ENCODE measurements at places on chromosomes 6 and 20.

DNA sequence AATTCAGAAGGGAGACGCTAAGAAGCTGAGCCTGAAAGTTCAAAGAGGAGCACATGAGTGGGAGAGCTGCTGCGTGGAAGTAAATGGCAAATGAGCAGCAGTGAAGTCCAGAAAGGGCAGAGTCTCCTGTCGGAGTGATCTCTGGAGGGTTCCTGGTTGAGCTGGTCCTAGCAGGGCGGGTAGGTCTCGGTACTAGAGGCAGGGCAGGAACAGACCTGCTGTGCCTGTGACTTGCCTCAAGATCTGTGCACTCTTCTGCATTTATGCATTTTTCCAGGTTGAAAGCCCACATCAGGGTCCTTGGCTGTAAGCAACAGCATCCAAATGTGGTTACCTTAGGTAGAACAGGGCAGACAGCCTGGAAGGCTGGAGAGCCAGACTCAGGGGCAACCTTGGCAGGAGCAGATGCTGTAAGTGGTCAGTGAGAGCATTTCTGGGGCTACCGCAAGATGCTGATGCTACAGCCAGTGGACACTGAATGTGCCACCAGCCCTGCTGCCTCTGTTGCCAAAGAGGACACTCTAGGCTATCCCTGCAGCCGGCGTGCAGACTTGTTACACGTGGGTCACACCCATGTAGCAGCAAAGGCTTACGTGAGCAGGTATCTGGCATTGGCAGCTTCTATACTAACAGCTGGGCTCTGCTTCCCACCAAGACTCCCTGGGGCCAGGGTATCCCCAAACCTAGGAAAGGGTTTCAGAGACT, 8.4 kb downstream of the DUSP22 start:
- DNase-seq, result no peak

- no peak for DNase-seq
Measured at GRCh38 chr6:110528101-110528929, 51.9 kb upstream of the SLC22A16 start.

GRCh38 chr20:4449957-4450715, 271.6 kb upstream of the PRND start:
- DNase-seq, result no peak

DNA sequence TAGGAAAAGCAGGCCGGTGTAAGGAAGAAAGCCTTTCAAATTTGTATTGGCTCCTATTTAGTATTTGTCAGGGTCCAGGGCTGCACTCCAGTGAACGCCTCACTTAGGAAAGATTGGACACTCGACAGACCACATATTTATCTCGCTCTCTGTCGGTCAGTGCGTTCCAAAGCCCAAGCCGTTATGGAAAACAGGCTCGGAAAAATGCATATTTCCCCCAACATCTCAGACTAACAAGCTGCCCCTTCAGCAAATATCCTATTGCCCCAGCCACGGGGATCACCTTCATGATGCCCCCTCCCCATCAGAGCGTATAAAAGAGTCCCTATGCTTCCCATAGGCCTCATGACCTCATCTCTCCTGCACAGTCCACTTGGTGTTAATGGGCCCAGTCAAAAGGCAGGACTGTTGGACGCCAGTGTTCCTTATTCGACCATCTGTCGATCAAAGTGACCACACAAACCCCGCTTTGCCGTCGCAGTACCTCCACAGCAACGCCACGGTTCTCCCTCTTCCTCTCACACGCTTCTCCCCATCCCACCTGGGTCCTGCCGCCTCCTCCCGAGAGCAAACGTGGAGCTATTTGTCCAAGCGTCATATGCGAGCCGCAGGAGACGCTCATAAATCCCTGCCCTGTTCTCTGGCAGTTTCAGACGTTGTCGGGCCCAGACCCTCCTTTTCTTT, 63.3 kb downstream of the NPEPL1 start:
- DNase-seq, result no peak

GRCh38 chr20:32546918-32547752, 38.0 kb downstream of the NOL4L start:
- no peak for DNase-seq

GRCh38 chr6:75431379-75431778, 62.2 kb downstream of the FILIP1 start:
- DNase-seq, result no peak

DNA sequence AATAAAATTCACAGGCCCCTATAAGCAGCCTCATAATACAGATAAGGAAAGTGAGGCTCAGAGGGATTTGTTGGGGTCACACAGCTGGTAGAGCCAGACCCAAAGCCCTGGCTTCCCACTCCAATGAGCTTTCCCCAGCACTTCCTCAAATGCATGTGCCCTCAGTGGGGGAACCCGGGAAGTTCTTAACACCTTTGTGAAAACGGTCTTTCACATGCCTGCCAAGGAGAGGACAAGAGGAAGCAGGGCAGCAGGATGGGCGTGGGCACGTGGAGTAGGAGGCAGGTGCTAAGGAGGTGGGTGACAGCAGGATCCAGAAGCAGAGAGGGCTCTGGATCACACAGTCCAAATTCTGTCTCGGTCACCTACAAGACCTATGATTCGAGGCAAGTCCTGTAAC, 598 bp downstream of the PI16 start:
- no peak for DNase-seq

- DNase-seq, result no peak
Measured at GRCh38 chr6:35605600-35605999, 83.1 kb downstream of the FKBP5 start.

DNA sequence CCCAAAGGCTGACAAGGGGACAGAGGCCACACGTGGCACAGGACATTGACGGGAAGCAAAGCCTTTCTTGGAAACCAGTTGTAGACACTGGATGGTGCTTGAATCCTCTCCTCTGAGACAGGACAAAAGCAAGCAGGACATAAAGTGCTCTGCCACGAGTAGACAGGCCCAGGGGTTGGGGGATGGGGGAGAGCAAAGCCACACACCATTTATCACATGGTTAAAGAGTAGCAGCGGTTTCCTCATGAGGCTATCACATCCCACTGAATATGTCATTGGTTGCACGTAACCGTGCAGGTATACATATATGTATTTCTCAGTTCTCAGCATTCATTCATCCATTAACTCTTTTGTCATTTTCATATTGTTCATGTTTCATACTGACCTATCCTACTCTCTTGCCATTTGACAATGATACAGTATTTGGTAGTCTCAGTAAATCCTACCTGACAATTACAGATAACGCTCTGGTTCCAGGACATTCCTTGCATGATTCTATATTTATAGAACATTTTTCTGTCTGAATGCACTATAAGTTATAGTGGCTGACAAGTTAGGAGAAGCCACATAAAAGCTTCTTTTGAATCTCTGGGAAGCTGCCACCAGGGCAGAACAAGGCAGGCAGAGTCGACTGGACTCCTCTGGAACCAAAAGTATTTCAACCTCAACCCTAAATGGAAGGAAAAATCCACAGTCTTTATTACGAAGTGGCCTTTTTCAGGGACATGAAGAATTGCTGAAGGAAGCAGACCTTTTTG, 23.5 kb downstream of the METTL24 start:
- no peak for DNase-seq

DNA sequence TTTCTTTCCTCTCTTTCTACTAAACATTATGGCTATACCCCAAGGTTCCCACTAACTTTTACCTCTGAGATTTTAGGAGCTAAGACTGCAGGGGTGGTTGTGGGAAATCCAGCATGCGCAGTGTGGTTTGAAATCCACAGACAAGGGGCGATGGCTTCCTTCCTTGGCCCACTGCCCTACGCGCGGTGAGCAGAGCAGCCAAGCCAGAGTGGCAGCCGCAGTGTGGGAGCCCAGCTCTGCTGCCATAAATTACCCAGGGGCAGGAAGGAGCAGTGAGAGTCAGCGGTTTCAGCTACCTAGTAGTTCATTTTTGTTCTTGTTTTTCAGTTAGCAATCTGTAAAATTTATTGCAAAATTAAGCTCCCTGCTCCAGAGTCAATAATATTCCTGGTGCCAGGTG, 101.4 kb downstream of the BMP2 start:
- DNase-seq, result no peak

- no peak for DNase-seq
Measured at GRCh38 chr6:143149771-143150170, 89.1 kb downstream of the AIG1 start.

GRCh38 chr20:38872036-38872435, 54.2 kb upstream of the FAM83D start:
- no peak for DNase-seq

GRCh38 chr6:3208098-3208774, 19.2 kb downstream of the TUBB2B start:
- no peak for DNase-seq

GRCh38 chr6:141326426-141326825, 806.3 kb upstream of the GJE1 start:
- no peak for DNase-seq

GRCh38 chr20:6744180-6744579, 23.3 kb upstream of the BMP2 start:
- no peak for DNase-seq

- DNase-seq, result no peak
Measured at GRCh38 chr20:18739751-18740166, 73.8 kb upstream of the SCP2D1 start.

DNA sequence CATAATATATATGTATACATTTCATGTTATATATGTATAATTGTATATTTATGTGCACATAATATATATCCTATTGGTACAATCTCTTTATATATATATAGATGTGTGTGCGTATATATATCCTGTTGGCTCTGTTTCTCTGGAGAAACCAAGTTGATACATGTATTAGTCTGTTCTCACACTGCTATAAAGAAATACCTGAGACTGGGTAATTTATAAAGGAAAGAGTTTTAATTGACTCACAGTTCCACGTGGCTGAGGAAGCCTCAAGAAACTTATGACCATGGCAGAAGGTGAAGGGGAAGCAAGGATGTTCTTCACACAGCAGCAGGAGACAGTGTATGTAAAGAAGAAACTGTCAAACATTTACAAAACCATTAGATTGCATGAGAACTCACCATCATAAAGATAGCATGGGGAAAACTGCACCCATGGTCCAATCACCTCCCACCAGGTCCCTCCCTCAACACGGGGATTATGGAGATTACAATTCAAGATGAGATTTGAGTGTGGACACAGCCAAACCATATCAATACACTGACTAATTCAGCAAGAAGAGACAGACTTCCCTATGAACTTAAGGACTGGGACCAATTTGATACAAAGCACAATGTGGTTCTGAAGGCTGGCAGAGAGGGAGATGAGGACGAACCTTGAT, 14.0 kb downstream of the CST3 start:
- DNase-seq, result no peak

- DNase-seq, result no peak
Measured at GRCh38 chr6:70309243-70309642, 6.4 kb upstream of the COL9A1 start.

DNA sequence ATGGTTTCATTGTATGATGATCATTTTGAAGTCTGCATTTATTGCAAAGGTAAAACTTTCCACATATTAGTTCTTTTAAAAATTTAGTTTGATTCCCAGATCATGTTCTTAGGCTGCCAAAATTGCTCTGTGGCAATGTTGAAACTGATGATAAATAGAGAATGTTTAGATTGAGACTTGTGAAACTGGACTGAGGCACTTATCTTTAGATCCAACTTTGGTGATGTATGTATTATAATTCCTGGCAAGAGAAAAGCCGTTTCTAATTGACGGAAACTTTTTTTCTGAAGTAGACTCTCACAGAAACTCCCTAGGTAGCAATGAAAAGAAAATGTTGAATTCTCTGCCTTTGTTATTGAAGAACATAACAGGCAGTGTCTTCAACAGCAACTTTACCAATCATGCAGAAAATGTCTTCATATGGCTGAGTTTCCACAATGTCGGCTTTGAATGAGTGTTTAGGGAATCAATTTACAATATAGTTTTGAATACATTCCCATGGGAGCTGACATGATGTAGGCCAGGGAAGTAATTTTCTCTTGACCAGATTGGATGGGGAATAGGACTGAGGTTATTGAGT, 456.2 kb downstream of the CD109 start:
- DNase-seq, result no peak
